Right ventricle myocardium inferior (tissue), 1 donor: ENCODE measurements at places on chromosomes 5 and 9. TPM values are rescaled to one million over a fixed set of nuclear protein-coding genes. Genes with fewer than 3 reads are reported as not detected.

Gene ZNF883
- total RNA-seq = 4.8 TPM

GRCh38 chr9:123376218-123377071, 20.4 kb downstream of the CRB2 start:
- DNase-seq = no peak

DNA sequence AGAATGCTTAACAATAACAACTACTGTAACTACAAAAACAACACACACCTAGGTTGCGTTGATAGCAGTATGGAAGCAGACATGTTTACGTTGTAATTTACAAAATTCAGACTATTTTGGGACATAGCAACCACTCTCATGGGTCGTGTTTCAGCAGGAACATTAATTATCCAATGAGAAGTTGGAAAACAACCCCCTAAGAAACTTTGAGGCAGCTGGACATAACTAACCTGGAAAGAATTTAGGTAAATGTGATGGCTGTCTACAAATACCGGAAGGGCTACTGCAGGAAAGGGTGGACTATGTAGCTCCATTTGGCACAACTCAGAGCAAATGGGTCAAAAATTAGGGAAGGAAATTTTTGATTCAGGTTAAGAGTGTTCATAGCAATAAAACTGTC, 409.3 kb downstream of the ADGRV1 start:
- no peak for DNase-seq

DNA sequence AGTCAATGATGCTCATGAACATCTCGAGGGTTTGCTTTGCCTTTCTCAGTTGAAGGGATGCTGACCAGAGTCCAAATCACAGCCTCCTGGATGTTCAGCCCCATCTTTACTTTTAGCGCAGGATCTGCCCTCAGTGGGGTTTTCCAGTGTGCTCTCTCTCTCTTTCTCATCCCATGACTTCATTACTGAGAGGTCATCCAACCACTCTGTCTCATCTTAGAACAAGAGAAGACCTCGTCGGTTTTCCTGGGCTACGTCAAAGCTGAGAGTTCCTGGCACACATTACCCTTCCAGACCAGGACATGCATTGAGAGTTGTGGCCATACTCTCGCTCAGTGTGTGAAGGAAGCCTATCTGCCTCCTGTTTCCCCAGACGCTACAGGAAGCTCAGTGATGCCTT, 47.3 kb downstream of the C9orf152 start:
- no peak for DNase-seq

Gene HTR1A
- total RNA-seq = not detected

- no peak for DNase-seq
Measured at GRCh38 chr5:39713250-39713916, 288.6 kb upstream of the DAB2 start.

Gene PGGT1B
- 27.0 TPM for total RNA-seq

- DNase-seq = no peak
Measured at GRCh38 chr5:142014911-142015584, 2.2 kb upstream of the GNPDA1 start.

DNA sequence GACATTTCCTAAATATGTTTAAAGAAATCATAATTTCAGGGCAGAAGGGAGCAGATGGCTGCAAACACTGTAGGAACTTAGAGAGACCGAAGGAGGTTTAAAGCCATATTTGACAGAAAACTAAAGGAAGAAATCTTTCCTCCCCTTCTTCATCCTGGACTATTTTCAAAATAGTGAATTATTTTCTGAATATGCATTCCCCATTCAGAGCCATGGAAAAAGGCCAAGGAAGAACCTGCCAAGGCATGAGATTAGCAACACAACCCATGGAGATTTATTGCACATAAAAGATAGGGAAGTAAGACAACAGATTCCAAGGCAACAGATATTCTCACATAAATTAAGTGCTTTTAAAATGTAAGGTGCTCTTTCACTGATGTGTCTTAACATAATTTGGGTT, 233.3 kb upstream of the ADAMTS16 start:
- no peak for DNase-seq

DNA sequence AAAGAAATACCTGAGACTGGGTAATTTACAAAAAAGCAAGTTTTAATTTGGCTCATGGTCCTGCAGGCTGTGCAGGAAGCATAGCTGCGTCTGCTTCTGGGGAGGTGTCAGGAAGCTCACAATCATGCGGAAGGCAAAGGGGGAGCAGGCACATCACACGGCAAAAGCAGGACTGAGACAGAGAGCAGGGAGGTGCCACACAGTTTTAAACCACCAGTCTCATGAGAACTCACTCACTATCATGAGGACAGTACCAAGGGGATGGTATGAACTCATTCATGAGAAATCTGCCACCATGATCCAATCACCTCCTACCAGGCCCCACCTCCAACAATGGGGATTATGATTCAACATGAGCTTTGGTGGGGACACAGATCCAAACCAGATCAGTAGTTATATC, 96.2 kb downstream of the OSTF1 start:
- DNase-seq = no peak

GRCh38 chr5:179862891-179863290, 4.3 kb upstream of the MRNIP start:
- no peak for DNase-seq

- DNase-seq = no peak
Measured at GRCh38 chr5:175555168-175555785, 76.9 kb downstream of the SFXN1 start.

GRCh38 chr9:121484651-121485446, 14.8 kb downstream of the GGTA1 start:
- no peak for DNase-seq

- DNase-seq = peak; percentile 80
Measured at GRCh38 chr5:134649163-134649835, 714 bp downstream of the SEC24A start.

DNA sequence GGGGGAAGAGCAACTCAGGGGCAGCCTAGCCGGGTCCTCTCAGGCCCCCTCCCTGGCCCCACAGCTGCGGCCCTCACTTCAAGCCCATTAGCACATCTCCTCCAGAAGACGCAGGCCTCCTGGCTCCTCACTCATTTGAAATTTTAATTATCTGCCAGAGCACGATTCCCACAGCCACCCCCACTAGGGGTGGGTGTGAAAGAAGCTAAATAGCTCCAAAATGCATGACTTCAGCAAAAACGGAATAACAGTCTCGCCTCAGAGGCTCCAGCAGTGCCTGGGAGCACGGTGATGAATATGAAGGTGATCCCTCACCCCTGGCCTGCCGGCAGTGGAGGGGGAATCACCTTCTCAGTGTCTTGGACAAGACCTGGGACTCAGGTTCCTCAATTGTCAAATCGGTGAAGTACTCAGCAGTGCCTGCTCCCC, 61.1 kb upstream of the HRH2 start:
- no peak for DNase-seq

Gene SUB1
- 187 TPM for total RNA-seq

DNA sequence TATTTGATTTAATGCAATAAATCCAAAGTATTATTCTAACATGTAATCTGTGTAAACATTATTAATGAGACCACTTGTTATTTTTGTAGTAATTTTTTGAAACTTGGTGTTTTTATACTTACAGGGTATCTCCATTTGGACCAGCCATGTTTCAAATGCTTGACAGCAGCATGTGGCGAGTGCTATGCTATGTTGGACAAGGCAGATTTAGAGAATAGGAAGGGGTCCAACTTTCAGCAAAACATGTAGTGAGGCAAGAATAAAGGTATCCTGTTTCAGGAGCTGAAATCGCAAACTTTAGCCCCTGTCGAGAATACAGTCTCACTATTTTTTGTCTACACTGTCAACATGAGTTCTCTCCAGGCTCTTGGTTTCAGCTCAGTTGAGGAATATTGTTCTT, 33.7 kb downstream of the SNX24 start:
- no peak for DNase-seq

Gene IL13
- not detected for total RNA-seq

GRCh38 chr9:15146268-15146700, 160.7 kb downstream of the TTC39B start:
- no peak for DNase-seq

Gene GPX8
- 7.4 TPM for total RNA-seq

Gene CCL27
- not detected for total RNA-seq

Gene SLC34A3
- not detected for total RNA-seq

Gene C1QTNF3
- total RNA-seq = 0.60 TPM

DNA sequence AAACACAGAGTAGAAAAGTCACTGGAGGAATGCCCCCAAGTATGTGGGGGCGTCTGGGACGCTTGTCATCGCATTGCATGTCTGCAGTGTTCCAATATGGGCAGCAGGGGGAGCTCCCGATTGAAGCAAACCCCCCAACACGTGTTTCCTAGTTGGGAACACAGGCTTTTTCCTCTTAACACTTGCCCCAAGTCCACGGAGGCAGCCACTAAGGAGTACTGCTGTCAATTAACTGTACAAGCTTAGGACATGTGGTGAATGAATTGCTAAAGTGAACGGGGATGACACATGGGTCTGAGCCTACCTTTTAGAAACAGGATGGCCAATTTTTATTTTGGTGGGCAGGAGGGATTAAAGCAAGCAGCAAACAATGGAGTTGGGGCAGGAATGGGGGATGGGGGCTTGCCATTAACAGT, 2.2 kb downstream of the GABRB2 start:
- no peak for DNase-seq

Gene TEX48
- total RNA-seq = not detected

DNA sequence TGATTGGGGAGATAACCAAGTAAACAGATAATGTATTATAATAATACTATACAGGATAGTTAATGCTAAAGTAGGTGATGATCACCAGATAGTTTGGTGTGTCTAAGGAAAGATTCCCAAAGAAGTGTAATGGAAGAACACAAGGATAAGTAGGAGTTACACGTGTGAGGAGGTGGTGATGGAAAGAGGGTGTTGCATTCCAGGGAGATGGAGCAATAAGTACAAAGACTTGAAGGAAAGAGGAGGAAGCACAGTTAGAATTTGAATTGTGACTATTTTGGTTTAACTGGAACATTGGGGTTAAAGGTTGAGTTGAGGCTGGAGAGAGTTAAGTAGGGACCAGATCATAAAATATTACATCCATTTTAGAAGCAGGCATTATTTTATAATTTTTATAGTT, 76.9 kb downstream of the IPO11 start:
- DNase-seq = no peak

- DNase-seq = no peak
Measured at GRCh38 chr5:132463811-132464155, 26.8 kb downstream of the IRF1 start.

- no peak for DNase-seq
Measured at GRCh38 chr5:146336197-146336596, 2.4 kb upstream of the POU4F3 start.

Gene MTAP
- total RNA-seq = 20.4 TPM

Gene PSD2
- not detected for total RNA-seq

Gene CDH9
- total RNA-seq = not detected
